ENCODE measurements at places on chromosomes 6 and 20.
A peak's percentile ranks its signal among the peaks of the same experiment; 100 is the strongest.

- peak; percentile 71 for DNase-seq
Measured at GRCh38 chr20:1764136-1765033, 106.8 kb upstream of the SIRPG start.

- DNase-seq = peak; percentile 15
Measured at GRCh38 chr6:41092421-41093140, 19.8 kb downstream of the NFYA start.

GRCh38 chr6:33860706-33861474, 57.1 kb upstream of the MLN start:
- DNase-seq = no peak

GRCh38 chr6:148151896-148152643, 190.6 kb upstream of the SASH1 start:
- no peak for DNase-seq

- no peak for DNase-seq
Measured at GRCh38 chr6:80541886-80542285, 435.4 kb downstream of the BCKDHB start.

DNA sequence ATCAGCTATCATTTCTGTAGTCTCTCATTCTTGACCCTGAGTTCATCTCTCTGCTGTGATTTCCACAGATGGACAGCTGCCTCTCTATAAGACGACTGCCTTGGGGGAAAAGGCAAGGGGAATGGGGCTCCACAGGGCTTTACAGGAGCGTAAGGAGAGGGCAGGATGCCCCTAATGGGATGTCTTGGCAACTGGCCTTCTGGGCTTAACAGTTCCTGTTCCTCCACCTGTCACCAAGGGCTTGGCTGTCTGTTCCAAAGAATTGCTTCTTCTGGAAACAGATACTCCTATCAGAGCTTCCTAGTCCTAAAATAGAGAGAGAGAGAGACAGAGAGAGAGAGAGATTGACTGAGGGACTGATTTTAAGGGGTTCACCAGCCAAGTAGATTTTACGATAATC, 181.9 kb downstream of the TMEM200A start:
- no peak for DNase-seq

DNA sequence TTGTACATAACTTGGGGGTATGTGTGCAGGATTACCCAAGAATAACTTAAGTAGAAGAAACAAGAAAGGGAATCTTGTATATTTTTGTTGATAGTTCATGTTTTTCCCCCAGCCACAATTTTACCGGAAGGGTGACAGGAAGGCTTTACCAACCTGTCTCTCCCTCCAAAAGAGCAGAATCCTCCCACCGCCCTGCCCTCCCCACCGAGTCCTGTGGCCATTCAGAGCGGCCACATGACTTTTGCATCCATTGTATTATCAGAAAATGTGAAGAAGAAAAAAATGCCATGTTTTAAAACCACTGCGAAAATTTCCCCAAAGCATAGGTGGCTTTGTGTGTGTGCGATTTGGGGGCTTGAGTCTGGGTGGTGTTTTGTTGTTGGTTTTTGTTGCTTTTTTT, 22.0 kb downstream of the PRDM1 start:
- no peak for DNase-seq

DNA sequence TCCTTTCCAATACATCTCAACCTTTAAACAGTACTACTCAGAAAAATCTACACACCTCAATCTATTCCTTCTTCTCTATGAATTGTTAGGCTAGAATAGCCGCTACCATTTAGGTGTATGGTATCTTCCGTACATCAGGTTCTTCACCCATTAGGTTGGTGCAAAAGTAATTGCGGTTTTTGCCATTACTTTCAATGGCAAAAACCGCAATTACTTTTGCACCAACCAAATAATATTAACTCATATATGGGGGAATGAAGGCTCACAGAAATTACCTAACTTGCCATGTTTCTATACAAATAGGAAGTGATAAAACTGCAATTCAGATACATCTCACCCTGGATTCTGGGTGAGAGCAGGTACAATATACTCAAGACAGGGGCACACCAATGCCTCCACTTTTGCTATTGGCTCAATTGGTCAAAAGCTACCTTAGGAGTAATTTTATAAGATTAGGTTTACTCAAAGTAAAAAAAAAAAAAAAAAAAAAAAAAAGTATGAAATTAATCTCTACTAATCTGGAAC, 37.7 kb upstream of the ARHGAP18 start:
- no peak for DNase-seq

DNA sequence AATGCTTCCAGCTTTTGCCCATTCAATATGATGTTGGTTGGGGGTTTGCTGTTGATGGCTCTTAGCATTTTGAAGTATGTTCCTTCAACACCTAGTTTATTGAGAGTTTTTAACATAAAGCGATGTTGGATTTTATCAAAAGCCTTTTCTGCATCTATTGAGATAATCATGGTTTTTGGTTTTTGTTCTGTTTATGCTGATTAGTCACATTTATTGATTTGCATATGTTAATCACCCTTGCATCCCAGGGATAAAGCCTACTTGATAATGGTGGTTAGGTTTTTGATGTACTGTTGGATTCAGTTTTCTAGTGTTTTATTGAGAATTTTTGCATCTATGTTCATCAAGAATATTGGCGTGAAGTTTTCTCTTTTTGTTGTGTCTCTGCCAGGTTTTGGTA, 40.4 kb upstream of the COL9A1 start:
- DNase-seq = no peak

GRCh38 chr6:131628726-131629125, 684 bp upstream of the MED23 start:
- no peak for DNase-seq

GRCh38 chr6:17182961-17183360, 81.1 kb downstream of the STMND1 start:
- no peak for DNase-seq

- DNase-seq = no peak
Measured at GRCh38 chr6:122198922-122199321, 200.5 kb upstream of the HSF2 start.

- DNase-seq = no peak
Measured at GRCh38 chr20:24619212-24619611, 149.8 kb downstream of the SYNDIG1 start.

GRCh38 chr6:1522779-1523178, 86.9 kb upstream of the FOXC1 start:
- no peak for DNase-seq

DNA sequence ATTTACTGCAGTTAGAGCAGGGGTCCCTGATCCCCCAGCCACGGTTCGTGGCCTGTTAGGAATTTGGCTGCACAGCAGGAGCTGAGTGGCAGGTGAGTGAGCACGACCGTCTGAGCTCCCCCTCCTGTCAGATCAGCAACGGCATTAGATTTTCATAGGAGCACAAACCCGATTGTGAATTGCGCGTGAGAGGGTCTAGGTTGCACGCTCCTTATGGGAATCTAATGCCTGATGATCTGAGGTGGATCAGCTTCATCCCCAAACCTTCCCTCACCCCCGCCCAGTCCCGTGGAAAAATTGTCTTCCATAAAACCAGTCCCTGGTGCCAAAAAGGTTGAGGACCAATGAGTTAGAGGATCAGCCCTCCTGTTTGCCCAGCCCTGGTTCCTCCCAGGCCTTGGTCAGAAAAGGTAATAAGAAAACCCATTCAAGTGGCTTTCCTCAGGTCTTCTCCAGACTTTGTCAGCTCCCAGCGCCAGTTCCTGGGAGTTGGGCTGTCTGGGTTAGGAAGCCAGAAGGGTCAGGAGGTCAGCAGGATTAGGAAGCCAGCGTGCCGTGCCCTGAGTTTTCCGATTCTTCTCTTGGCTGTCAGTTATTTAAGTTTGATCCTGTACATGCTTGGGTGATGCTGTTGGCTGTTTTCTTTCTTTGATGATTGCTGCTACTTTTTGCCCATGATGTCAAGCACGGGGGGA, 139.9 kb upstream of the PMEPA1 start:
- DNase-seq = no peak

DNA sequence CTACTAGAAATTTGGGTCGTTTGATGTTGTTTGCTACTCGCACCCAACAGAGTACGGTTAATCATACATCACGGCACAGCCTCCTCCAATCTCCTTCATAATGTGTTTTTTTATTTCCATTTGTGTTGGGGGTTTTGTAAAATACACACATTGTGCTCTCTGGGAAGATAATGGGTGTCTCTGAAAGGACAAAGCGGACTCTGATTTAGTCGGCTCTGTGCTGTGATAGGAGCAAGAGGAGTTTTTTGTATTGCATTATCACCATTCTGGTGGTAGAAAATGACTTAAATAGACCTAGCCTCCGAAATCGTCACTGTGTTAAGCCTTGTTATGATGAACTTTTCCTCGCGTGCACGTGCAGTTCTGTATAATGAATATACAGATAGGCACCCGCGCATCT, 196.3 kb downstream of the CDH4 start:
- no peak for DNase-seq

- no peak for DNase-seq
Measured at GRCh38 chr6:45123023-45123422, 205.1 kb upstream of the RUNX2 start.

- DNase-seq = no peak
Measured at GRCh38 chr6:2793534-2794151, 28.4 kb downstream of the WRNIP1 start.

- no peak for DNase-seq
Measured at GRCh38 chr20:58695084-58695722, 2.6 kb downstream of the NPEPL1 start.

- no peak for DNase-seq
Measured at GRCh38 chr20:19749618-19750071, 8.4 kb upstream of the RIN2 start.

DNA sequence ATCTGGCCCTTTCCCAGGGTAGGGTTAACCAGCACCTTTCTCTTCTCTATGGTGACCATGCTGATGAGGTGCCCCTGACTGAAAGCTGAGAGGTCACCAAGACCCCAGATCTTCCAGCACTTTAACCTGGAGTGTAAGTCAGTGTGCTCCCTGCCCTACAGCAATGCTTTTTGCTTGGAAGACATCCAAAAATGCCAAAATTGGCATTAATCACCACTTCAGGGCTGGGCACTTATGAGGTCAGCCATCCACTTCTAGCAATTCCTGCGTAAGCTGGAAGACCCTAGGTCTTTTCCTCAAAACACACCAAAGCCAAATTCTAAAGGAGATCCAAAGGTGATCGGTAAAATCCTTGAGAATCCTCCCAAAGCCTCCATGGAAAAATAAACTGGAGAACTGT, 81.2 kb upstream of the LOC128125822 start:
- no peak for DNase-seq
